Lung (tissue), 17 donors: ENCODE measurements at places on chromosomes 13 and 19. TPM values are rescaled to one million over a fixed set of nuclear protein-coding genes. Genes with fewer than 3 reads are reported as not detected.

DNA sequence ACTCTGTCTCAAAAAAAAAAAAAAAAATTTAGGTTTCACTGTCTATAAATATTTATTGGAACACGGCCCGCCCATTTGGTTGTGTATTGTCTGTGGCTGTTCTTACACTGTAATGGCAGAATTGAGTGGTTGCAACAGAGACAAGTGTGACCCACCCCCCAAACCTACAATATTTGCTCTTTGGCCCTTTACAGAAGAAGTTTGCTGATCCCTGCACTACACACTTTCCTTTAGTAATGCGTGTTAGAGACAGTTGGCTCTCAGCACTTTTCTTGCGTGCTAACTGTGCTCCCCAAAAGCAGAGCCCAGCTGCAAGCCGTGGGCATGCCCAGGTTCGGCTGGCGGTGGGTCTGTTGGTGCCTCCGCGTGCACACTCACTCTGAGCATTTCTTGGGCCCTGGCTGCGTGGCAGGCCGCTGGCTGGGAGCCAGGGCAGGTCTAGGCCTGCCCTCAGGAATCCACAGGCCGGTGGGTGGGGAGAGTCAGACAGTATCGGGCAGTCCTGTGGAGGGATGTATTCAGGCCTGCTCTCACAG is 72.6 kb downstream of the SIPA1L3 start:
- DNase-seq, result no peak

DNA sequence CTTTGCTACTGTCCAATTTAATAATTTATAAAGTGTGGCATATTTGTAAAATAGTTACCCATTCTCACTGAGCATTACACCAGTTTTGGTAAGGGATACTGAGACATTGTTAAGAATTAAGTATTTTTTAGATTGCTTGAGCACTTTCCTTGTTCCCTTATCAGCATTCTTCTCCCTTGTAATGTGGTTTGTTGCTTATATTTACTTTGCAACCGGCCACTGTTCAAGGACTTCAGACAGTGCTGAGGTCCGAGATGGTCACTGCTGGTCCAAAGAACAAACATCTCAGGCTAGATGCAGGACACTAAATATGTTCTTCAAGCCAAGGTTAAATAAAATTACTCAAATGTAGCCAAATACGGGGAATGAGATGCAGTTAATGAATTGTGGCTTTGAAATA is 161.4 kb downstream of the TM9SF2 start:
- DNase-seq, result no peak

SYDE1 gene
- 17.0 TPM for total RNA-seq

SIGLECL1 gene
- not detected for total RNA-seq
